Effector memory CD4-positive, alpha-beta T cell (primary cell): ENCODE measurements at places on chromosomes 2 and 18.
A peak's percentile ranks its signal among the peaks of the same experiment; 100 is the strongest.

- no peak overlapping the region for H3K27ac ChIP-seq
- no peak for DNase-seq
Observed at GRCh38 chr18:48007955-48008701, 77.7 kb upstream of the SMAD2 start.

DNA sequence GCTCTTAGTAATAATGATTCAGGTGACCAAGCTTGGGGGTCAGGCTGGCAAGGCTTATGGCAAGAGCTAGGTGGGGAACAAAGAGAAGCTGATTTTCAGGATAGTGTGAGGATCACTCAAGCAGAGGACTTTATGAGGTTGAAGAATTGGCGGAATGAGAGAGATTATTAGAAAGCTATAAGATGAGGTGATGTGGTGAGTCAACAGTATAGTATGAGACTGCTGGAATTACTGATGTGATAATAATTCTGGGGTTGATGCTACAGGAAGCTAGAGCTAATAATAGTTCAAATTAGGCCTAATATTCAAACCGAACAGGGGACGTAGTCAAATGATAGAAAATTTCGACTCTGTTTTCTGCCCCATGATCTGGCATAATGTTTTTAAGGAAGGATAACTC lies 2115.3 kb upstream of the PIK3C3 start:
- no peaks in the 10 kb centered on the region for H3K27me3 ChIP-seq
- no peaks in the 10 kb centered on the region for H3K36me3 ChIP-seq
- no peak overlapping the region for H3K4me3 ChIP-seq
- no peak overlapping the region for H3K27ac ChIP-seq
- H3K4me1 ChIP-seq, result no peaks in the 10 kb centered on the region

DNA sequence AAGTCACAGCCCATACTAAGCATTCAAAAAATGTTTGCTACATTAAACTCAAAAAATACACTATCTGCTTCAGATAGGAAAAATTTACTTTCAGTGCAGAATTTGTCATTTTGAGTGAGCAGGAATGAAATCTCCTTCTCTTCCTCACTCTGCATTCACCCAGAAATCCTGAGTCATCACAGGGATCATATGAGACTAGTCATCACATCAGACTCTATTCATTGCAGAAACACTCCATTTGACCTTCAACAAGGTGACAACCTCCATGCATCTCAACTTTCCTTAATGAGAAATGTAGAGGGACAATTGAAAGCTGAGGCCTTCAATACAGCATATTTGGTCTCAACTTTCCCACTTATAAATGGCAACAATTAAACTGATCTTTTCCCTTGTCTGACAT lies 130.4 kb upstream of the CYP26B1 start:
- no peak overlapping the region for H3K4me3 ChIP-seq
- no peaks in the 10 kb centered on the region for H3K36me3 ChIP-seq
- no peak overlapping the region for H3K27ac ChIP-seq
- H3K27me3 ChIP-seq, result no peaks in the 10 kb centered on the region
- no peaks in the 10 kb centered on the region for H3K4me1 ChIP-seq
- no peak for DNase-seq

GRCh38 chr2:189580658-189581353 lies at the start of gene SLC40A1:
Gene SLC40A1 (minus strand): TSS chr2:189580786. CDS start chr2:189580460, 326 bp downstream.
- H3K36me3 ChIP-seq, result no peaks in the 10 kb centered on the region
- H3K27me3 ChIP-seq, result no peaks in the 10 kb centered on the region
- peaks cover 15% of the 10 kb centered on the region for H3K4me1 ChIP-seq
- DNase-seq, result peak; percentile 55

DNA sequence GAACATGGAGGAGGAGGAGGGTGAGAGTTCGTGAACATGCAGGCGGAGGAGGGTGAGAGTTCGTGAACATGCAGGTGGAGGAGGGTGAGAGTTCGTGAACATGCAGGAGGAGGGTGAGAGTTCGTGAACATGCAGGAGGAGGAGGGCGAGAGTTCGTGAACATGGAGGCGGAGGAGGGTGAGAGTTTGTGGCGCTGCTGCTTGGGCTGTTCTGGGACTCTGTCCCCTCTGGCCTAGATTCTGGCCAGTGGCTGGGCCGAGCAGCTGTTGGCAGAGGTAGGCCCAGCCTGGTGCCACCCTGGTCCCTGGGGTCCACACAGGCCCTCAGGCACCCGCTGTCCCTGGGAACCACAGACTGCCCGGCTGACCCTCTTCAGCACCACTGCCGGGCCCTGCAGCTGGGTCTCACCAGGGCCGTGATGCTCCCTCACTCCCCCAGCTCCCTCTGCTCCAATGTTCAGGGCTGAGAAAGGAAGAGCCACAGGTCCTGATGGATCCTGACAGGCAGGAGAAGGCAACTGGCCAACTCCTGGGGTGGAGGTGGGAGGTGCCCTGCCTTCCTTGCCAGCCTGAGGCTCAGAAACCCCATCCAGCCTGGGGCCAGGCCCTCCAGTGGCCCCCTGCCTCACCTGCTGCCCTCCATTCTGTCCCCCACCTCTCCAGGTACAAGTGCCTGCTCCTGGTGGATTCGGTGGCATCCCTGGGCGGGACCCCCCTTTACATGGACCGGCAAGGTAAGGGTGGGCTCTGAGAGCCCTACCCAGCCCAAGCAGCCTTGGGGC lies 3.9 kb downstream of the AGXT start:
- DNase-seq, result no peak
- no peaks in the 10 kb centered on the region for H3K4me1 ChIP-seq
- H3K27ac ChIP-seq, result no peak overlapping the region
- no peak overlapping the region for H3K4me3 ChIP-seq
- H3K36me3 ChIP-seq, result no peaks in the 10 kb centered on the region

DNA sequence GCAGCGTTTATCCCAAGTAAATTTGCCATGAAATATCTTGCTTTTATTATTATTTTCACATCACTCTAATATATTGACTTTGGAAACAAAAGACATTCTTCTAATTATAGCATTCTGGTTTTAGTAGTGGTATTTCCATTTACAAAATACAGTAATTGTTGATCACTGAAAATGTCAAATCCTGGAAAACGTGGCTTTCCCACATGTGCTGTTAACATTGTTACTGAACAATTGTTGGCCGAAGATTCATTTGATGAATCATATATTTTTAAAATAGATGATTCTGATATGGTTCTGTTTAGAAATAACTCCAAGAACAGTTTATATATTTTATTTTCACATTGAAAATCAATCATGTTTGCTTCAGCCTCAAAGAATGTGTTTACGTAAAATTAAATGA lies 32.9 kb downstream of the SP140 start:
- H3K4me3 ChIP-seq, result no peak overlapping the region
- H3K36me3 ChIP-seq, result no peaks in the 10 kb centered on the region
- no peak for DNase-seq
- no peaks in the 10 kb centered on the region for H3K27me3 ChIP-seq

DNA sequence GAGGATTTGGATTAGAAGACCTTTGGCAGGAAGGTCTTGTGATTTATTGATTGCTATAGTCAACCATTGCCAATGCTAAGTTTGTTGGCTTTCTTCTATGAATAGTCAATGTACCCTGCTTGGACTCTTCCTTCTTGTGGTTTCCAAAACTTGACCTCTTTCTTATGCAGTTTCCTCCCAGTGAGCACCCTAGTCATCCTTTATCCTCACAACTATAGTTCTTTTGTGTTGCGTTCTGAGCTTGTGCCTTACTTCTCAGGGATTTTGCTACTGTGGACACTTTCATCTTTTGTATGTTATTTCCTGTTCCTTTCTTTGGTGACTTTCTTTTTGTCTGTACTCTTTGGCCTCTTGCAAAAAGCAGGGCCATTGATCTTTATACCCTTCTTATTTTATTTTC lies 168.2 kb downstream of the LRRTM1 start:
- no peak overlapping the region for H3K27ac ChIP-seq
- H3K4me1 ChIP-seq, result no peaks in the 10 kb centered on the region
- no peaks in the 10 kb centered on the region for H3K27me3 ChIP-seq

- no peaks in the 10 kb centered on the region for H3K4me1 ChIP-seq
- H3K27me3 ChIP-seq, result no peaks in the 10 kb centered on the region
- no peaks in the 10 kb centered on the region for H3K36me3 ChIP-seq
- DNase-seq, result no peak
Observed at GRCh38 chr2:60051991-60052390, 501.5 kb downstream of the BCL11A start.

DNA sequence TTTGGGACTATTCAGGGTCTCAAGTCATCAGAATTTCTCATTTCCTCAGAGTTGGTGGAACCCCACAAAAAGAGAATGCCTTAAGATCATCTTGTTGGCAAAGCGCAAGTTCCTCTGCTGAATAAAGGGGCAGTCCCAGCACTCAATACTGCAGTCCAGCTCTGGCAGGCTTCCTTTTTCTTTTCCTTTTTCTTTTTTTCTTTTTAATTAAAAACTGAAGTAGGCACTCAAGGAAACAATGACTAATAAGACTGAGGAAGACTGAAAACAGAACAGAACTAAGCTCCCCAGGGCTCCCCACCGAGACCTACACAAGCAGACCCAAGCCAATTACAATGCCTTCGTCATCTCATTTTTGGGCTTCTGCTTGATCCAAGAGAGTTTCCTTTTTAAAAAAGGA lies 82.0 kb downstream of the STK39 start:
- H3K4me3 ChIP-seq, result no peak overlapping the region
- H3K27me3 ChIP-seq, result no peaks in the 10 kb centered on the region
- no peak overlapping the region for H3K27ac ChIP-seq
- DNase-seq, result no peak

DNA sequence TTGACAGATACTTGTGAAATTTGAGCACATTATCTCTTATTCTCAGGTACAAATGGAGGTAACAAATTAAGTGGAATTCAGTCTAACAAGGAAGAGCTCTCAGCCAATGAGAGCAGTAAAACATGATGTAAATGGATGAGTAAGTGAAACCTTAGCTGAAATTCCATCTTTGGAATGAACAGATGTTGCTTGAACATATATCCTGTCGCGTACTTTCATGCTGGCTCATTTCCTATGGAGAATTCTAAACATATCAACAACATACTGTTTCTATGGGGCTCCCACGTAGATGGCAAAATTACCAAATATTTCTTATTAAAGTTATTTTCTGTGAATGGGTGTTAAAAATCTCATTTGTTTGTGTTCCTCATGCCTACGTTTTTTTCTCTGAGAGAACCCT lies 256.3 kb upstream of the LINC00305 start:
- no peaks in the 10 kb centered on the region for H3K4me1 ChIP-seq
- H3K27ac ChIP-seq, result no peak overlapping the region
- H3K27me3 ChIP-seq, result no peaks in the 10 kb centered on the region
- no peaks in the 10 kb centered on the region for H3K36me3 ChIP-seq
- H3K4me3 ChIP-seq, result no peak overlapping the region

GRCh38 chr18:25136416-25137196 lies 215.4 kb downstream of the ZNF521 start:
- DNase-seq, result no peak
- H3K27me3 ChIP-seq, result no peaks in the 10 kb centered on the region
- no peak overlapping the region for H3K27ac ChIP-seq
- no peaks in the 10 kb centered on the region for H3K36me3 ChIP-seq
- H3K4me1 ChIP-seq, result no peaks in the 10 kb centered on the region
- H3K4me3 ChIP-seq, result no peak overlapping the region

GRCh38 chr2:208820014-208820688 lies 413.6 kb downstream of the PTH2R start:
- H3K4me1 ChIP-seq, result no peaks in the 10 kb centered on the region
- no peak overlapping the region for H3K27ac ChIP-seq
- DNase-seq, result no peak
- H3K36me3 ChIP-seq, result no peaks in the 10 kb centered on the region
- H3K27me3 ChIP-seq, result no peaks in the 10 kb centered on the region
- no peak overlapping the region for H3K4me3 ChIP-seq

GRCh38 chr2:20933714-20934113 lies 110.2 kb downstream of the APOB start:
- H3K36me3 ChIP-seq, result no peaks in the 10 kb centered on the region
- DNase-seq, result no peak
- no peaks in the 10 kb centered on the region for H3K4me1 ChIP-seq
- H3K27me3 ChIP-seq, result no peaks in the 10 kb centered on the region
- no peak overlapping the region for H3K27ac ChIP-seq
- H3K4me3 ChIP-seq, result no peak overlapping the region

GRCh38 chr2:19473350-19473749 lies 114.9 kb upstream of the OSR1 start:
- no peaks in the 10 kb centered on the region for H3K36me3 ChIP-seq
- no peak overlapping the region for H3K27ac ChIP-seq
- DNase-seq, result no peak
- H3K4me3 ChIP-seq, result no peak overlapping the region
- H3K27me3 ChIP-seq, result no peaks in the 10 kb centered on the region

DNA sequence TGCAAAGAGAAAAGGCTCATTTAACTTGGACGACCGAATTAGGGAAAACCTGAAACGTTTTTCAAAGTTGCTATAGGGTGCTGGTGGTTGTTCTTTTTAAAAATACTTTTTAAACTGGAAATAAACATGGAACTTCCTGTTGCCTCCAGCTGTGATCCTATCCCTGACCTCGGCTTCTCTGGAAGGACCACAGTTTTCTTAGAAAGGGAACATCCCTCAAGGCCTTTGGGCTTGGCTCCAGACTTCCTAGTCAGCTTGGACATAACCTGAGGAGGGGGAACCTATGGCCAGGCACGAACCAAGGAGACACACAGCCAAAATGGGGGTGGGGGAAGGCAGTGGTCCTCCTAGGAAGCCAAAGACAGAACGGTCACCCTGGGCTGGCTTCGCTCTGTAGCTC lies 57.7 kb downstream of the CENPO start:
- no peak overlapping the region for H3K27ac ChIP-seq
- no peak for DNase-seq
- H3K27me3 ChIP-seq, result no peaks in the 10 kb centered on the region
- H3K4me3 ChIP-seq, result no peak overlapping the region
- H3K4me1 ChIP-seq, result no peaks in the 10 kb centered on the region
- peaks cover 3% of the 10 kb centered on the region for H3K36me3 ChIP-seq

- H3K4me1 ChIP-seq, result no peaks in the 10 kb centered on the region
- H3K36me3 ChIP-seq, result no peaks in the 10 kb centered on the region
- H3K4me3 ChIP-seq, result no peak overlapping the region
- H3K27ac ChIP-seq, result no peak overlapping the region
- H3K27me3 ChIP-seq, result no peaks in the 10 kb centered on the region
- no peak for DNase-seq
Observed at GRCh38 chr2:70391988-70392387, 90.1 kb upstream of the FAM136A start.

GRCh38 chr2:238299803-238300202 lies 11.4 kb upstream of the PER2 start:
- H3K4me3 ChIP-seq, result no peak overlapping the region
- no peaks in the 10 kb centered on the region for H3K4me1 ChIP-seq
- H3K27me3 ChIP-seq, result no peaks in the 10 kb centered on the region
- no peak overlapping the region for H3K27ac ChIP-seq
- no peak for DNase-seq

- H3K4me1 ChIP-seq, result no peaks in the 10 kb centered on the region
- no peaks in the 10 kb centered on the region for H3K36me3 ChIP-seq
- H3K4me3 ChIP-seq, result no peak overlapping the region
Observed at GRCh38 chr2:123073371-123073770, 951.7 kb upstream of the CNTNAP5 start.

GRCh38 chr18:25042641-25043051 lies 309.3 kb downstream of the ZNF521 start:
- no peak for DNase-seq
- H3K4me3 ChIP-seq, result no peak overlapping the region
- H3K27ac ChIP-seq, result no peak overlapping the region
- no peaks in the 10 kb centered on the region for H3K27me3 ChIP-seq
- H3K36me3 ChIP-seq, result no peaks in the 10 kb centered on the region

- no peaks in the 10 kb centered on the region for H3K27me3 ChIP-seq
- no peak overlapping the region for H3K4me3 ChIP-seq
- peaks cover 8% of the 10 kb centered on the region for H3K36me3 ChIP-seq
- peaks cover 48% of the 10 kb centered on the region for H3K4me1 ChIP-seq
- no peak for DNase-seq
Observed at GRCh38 chr2:25316101-25316500, 25.6 kb downstream of the DNMT3A start.
